ENCODE measurements at places on chromosomes 1 and 21.

GRCh38 chr1:214857716-214858115 lies 224.8 kb upstream of the KCNK2 start:
- no peaks in the 10 kb centered on the region for H3K36me3 ChIP-seq
- H3K27me3 ChIP-seq = no peaks in the 10 kb centered on the region
- no peaks in the 10 kb centered on the region for H3K4me1 ChIP-seq
- H3K27ac ChIP-seq = no peak overlapping the region
- no peak for DNase-seq

GRCh38 chr1:239711768-239712167 lies 325.4 kb downstream of the CHRM3 start:
- no peaks in the 10 kb centered on the region for H3K27me3 ChIP-seq
- DNase-seq = no peak
- no peak overlapping the region for H3K27ac ChIP-seq
- no peak overlapping the region for H3K4me3 ChIP-seq

DNA sequence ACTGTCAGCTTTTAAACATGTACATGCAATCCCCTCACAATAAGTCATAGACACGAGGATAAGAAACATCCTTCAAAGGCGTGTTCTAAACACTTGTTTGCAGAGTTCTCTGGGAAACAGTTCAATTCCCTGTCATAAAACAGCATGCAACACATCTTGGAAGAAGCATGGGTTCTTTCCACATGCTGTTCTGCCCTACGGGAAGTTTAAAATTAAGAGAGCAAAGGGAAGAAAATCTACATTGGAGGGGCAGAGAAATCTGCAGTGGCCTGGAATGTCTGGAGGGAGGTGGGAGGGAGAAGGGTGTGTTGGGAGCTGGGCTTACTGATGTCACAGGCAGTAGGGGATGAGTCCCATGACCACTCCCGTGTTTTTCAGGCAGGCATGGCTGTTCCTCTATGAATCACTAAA lies 98.3 kb upstream of the SLC2A1 start:
- H3K4me1 ChIP-seq = peaks cover 18% of the 10 kb centered on the region
- H3K27me3 ChIP-seq = no peaks in the 10 kb centered on the region
- no peaks in the 10 kb centered on the region for H3K36me3 ChIP-seq
- DNase-seq = no peak
- H3K27ac ChIP-seq = no peak overlapping the region
- H3K4me3 ChIP-seq = no peak overlapping the region

- H3K27ac ChIP-seq = no peak overlapping the region
- no peak overlapping the region for H3K4me3 ChIP-seq
- H3K4me1 ChIP-seq = no peaks in the 10 kb centered on the region
- no peaks in the 10 kb centered on the region for H3K27me3 ChIP-seq
- H3K36me3 ChIP-seq = peaks cover 11% of the 10 kb centered on the region
- no peak for DNase-seq
Observed at GRCh38 chr1:29289493-29289892, 53.2 kb downstream of the PTPRU start.

DNA sequence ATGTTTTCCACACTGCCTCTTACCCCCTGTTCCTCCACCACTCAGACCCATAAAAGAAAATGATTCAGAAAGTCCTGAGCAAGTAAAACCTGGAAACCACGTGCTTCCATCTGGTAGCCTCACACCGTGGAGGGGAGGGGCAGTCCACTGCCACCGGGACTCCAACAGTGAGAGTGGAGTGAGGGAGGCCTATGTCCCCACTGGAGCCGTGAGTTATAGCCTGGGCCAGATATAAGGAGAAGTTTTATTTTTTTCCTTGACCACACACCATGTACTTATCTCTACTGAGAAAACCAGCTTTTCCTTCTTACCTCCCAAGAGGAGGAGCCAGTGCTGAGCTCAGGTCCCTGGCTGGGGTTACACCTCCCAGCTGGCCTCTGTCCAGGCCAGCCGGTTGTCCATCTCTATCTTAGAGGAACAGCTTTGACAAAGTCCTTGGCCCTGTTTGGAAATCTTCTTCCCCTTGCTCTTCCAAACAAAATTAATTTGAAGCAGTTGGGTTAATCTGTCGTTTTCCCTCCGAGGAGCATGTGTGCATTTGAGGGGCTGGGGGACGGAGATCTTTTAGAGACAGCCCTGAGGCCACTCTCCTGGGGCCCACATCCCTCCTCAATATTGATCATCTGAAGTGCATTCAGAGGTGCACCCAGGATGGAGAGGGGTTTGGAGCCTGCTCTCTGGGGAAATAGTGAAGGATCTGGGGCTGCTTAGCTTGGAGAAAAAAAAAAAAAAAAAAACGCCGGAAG lies 49.1 kb upstream of the SERBP1 start:
- H3K27ac ChIP-seq = no peak overlapping the region
- no peak overlapping the region for H3K4me3 ChIP-seq
- H3K4me1 ChIP-seq = peaks cover 1% of the 10 kb centered on the region
- no peaks in the 10 kb centered on the region for H3K36me3 ChIP-seq
- no peaks in the 10 kb centered on the region for H3K27me3 ChIP-seq

GRCh38 chr1:183043872-183044854 lies 20.9 kb downstream of the LAMC1 start:
- no peak overlapping the region for H3K4me3 ChIP-seq
- no peak for DNase-seq
- no peak overlapping the region for H3K27ac ChIP-seq

- no peaks in the 10 kb centered on the region for H3K36me3 ChIP-seq
- no peak overlapping the region for H3K27ac ChIP-seq
- peaks cover 6% of the 10 kb centered on the region for H3K4me1 ChIP-seq
- peaks cover 14% of the 10 kb centered on the region for H3K27me3 ChIP-seq
Observed at GRCh38 chr1:230047114-230047865, 19.7 kb upstream of the GALNT2 start.

GRCh38 chr1:172640111-172640510 lies 18.8 kb upstream of the FASLG start:
- H3K27me3 ChIP-seq = no peaks in the 10 kb centered on the region
- H3K36me3 ChIP-seq = no peaks in the 10 kb centered on the region
- no peak overlapping the region for H3K27ac ChIP-seq
- peaks cover 3% of the 10 kb centered on the region for H3K4me1 ChIP-seq
- H3K4me3 ChIP-seq = no peak overlapping the region
- no peak for DNase-seq

DNA sequence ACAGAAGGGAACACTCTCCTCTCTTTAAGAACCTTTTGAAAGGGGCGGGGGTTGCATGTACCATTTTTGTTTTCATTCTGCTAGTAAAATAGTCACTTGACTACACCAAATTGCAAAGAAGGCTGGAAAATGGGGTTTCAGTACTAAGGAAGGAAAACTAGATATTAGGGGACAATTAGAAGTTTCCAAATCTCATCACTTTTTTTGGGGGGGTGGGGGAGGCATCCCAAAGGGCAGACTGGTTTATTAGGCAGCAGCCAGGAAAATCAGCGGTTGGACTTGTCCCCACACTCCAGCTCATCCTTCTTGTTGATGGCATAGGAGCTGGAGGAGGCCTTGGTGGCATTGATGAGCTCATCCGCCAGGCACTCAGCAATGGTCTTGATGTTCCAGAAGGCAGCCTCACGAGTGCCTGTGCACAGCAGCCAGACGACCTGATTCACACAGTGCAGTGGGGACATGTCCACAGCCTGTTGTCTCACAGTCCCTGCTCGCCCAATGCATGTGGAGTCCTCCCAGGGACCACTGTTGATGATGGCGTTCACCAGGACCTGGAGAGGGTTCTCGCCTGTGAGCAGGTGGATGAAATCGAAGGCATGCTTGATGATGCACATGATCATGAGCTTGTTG lies 1.7 kb upstream of the TMEM50B start:
- H3K27me3 ChIP-seq = no peaks in the 10 kb centered on the region
- DNase-seq = no peak
- H3K4me1 ChIP-seq = peaks cover 6% of the 10 kb centered on the region
- no peaks in the 10 kb centered on the region for H3K36me3 ChIP-seq

- DNase-seq = no peak
- no peak overlapping the region for H3K27ac ChIP-seq
- H3K4me1 ChIP-seq = peaks cover 5% of the 10 kb centered on the region
- peaks cover 9% of the 10 kb centered on the region for H3K36me3 ChIP-seq
- H3K4me3 ChIP-seq = no peak overlapping the region
Observed at GRCh38 chr1:33306653-33307493, 14.0 kb downstream of the A3GALT2 start.
